Fibroblast of the aortic adventitia (primary cell): ENCODE measurements at places on chromosomes 5 and 9.

DNA sequence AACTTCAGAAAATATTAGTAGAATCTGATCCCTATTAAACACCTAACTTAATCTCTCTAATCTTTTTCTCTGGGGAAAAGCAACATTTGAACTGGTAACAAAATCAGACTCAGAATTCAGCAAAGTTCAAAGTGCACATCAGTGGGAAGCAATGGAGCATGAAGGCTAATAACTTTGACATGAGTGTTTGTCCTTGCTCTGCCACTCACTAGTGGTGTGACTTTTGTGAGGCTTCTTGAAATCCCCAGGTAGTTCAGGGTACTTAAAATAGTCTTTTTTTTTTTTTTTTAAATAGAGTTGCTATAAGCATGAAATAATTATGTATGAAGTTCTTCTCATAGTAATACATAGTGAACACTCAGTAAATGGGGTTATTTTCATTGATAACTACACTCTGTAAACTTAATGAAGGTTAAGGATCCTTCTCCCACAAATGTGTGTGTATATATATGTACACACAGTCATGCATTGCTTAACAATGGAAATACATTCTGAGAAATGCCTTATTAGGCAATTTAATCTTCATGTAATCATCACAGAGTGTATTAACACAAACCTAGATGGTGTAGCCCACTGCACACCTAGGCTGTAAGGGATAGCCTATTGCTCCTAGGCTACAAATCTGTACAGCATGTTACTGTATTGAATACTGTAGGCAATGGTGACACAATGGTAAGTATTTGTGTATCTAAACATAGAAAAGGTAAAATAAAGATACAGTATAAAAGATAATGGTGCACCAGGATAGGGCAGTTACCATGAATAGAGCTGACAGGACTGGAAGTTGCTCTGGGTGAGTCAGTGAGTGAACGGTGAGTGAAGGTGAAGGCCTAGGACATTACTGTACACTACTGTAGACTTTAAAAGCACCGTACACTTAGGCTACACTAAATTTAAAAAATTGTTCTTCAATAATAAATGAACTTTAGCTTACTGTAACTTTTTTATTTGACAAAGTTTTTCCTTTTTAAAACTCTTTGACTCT, 73.3 kb upstream of the HMHB1 start:
- no peak for DNase-seq

GRCh38 chr9:86732514-86733171, 214.7 kb downstream of the GAS1 start:
- DNase-seq = peak; percentile 98

DNA sequence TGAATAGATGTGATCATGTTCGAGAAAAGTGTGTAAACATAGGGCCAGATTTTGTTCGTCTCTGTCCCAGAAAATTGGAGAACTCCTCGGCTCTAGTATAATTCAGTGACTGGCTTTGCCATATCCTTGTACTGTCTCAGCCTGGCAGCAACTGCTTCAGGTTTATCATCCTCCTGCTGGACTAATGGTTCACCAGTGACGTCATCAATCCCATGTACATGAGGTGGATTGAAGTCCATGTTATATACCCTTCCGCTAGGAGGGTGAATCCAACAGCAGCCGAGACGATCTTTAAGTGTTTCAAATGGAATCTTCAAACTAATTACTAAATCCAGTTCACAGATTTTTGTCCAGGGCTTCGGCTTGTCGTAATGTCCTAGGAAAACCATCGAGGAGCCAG, 17.1 kb upstream of the PLPP1 start:
- no peak for DNase-seq

- no peak for DNase-seq
Observed at GRCh38 chr5:177329883-177330282, 18.2 kb upstream of the MXD3 start.

DNA sequence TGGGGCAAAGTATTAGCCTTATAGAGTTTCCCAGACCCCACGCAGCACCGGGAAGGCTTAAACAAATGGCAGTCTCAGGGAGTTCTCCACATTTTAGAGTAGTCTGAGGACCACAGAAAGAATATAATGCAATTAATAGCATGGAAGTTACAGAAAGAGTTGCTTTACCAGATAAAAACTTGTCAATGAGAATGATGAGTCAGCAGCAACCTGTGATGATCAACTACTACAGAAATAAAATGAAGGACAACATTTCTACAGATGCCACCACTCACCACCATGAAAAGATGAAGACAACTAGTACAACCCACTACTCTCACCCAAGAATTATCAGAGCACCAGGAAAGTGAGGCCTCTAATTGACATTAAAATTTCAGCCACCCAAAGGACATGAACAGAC, 120.7 kb downstream of the NR2F1-AS1 start:
- no peak for DNase-seq

- DNase-seq = peak; percentile 9
Observed at GRCh38 chr9:107833295-107833694, 343.7 kb upstream of the KLF4 start.

GRCh38 chr5:93870649-93871048, 129.2 kb upstream of the POU5F2 start:
- DNase-seq = no peak

GRCh38 chr5:123035918-123036390, 571 bp downstream of the PPIC start:
- peak; percentile 45 for DNase-seq

DNA sequence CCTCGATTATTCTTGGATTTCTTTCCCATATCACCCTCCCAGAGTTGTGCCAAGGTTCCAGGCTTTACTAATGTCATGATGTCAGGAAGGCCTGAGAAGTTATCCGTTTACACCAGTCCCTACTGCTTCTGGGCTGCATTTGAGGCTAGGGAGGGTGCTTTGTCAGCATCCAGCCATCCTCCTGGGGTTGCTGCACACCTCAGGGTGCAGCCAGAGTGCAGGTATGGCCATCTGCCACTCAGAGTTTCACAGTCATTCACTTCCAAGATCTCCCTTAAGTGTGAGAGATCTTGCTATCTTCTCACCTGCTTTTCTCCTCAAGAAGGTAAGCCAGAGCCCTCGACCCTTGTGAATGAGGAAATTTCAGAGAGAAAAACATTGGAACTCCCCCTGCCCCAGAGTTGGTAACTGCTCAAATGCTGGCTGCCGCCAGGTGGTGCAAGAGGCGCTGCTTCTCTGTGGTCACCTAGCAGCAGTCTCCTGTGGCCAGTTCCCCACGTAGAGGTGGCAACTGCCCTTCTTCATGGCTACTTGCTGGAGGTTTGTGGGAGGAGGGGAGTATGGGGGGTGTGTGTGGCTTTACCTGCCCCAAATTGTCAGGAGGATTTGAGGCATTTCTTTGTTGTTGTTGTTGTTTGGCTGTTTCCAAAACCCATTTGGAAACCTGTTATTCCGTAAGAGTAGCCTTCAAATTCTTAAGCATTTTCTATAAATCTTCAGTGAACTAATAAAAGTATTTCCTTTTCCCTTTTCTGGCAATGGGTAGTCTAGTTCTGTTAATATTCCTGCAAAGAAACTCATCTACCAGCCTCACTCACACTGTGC, 259.6 kb upstream of the DMRT1 start:
- DNase-seq = no peak

DNA sequence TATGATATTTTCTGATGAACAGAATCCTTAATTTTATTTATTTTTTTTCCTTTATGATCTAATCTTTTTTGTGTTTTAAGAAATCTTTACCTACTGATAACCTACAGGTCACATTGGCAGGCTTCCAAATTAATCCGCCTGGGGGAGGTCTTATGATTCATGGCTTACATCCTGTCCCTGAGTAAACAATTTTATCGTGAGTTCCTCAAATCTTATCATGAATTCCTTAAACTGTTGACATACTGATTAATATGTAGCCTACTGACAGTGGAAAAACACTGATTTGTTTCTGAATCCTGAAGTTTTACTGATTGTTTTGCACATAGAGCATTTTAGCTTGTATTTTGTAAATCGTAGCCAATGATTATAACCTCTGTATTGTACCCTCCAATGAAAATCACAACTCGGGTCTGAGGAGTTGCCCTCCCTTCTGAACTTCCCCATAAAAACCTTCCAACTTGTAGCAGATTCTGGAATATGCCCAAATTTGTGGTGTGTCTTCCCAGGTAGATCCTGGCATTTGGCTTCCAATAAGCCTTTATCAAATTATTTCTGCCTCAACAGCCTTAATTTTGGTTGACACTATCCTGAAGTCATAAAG, 105.6 kb downstream of the VCAN start:
- peak; percentile 90 for DNase-seq

DNA sequence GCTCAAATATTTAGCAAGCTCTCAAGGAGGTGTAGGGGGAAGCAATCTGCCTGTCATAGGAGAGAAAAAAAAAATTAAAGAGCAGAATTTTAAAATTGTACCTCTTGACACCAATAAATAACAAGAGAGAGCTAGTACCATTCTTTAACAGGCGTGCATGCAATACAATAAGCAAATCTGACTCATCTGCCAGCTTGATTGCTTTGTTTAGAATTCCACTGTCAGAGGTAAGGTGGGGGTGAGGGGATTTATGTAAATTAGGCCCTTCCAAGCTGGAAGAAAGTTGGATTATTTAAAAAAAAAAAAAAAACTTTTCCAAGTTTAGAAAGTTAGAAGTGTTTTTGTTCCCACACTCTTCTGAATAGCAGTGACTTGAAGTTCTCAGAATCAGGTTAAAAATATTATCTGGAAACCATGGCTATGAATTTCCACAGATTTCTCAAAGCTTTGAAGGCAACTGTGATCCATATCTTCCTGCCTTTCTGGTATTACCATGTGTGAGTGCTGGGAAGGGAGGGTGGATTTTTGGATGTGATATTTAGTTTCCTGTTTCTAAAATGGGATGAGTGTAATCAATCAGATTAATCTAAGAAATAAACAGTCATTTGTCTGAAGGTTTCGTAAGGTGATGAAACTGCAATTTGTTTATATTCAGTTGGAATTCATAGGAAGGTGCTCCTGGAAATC, 477.5 kb downstream of the TLE4 start:
- DNase-seq = no peak
